Stimulated activated CD8-positive, alpha-beta memory T cell treated with anti-CD3 and anti-CD28 coated beads, Interleukin-2, amount 100 ng/mL, for 1 hour (primary cell): ENCODE measurements at places on chromosomes 5 and 9.

DNA sequence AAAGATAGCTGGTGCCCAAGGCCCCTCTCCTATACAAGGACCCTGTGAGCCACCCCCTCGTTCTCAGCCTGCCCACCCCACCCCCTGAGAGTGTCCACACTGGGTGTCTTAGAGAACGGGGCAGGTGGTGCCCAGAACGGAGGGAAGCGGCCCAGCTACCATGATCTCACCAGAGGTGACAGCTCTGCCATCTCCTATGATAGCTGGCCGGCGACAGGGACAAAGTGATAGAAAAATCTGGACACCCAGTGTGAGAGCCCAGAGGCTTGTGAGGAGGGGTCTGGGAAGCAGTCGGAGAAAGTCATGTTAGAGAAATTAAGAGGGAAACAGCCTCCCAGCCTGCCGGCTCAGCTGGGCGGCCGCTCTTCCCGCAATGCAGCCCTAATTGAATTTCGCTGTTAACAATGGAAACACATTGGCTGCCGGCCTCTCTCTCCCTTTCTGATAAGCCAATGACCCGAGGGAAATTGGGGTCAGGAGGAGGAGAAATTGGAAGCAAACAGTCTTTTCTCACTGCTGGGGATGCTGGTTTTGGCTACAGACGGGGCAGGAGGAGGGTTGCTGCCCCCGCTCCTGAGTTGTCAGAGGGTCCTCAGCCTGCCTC, 32.3 kb downstream of the HK3 start:
- no peak for DNase-seq

- DNase-seq, result no peak
These were observed 28.2 kb upstream of the CPLX2 start for GRCh38 chr5:175842951-175843793.

DNA sequence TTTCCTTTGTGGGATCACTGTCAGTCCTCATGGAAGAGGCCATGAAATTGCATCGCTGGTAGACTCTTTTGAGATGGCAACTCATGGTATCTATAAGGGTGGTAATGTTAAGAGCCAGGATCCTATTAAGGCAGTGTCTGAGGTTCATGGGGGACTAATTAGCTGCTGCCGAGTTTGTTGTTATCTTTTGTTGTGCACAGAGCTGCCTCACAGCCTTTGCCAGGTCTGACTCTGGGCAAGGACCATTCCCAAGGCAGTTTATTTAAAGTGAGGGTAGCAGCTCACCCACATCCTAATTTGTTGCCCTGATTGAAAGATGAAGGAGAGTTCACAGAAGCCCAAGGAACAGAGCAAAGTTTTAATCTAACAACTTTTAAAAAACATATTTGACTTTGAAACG, 7.9 kb downstream of the SMARCA2 start:
- no peak for DNase-seq

GRCh38 chr9:108345826-108346225, 510.0 kb downstream of the ACTL7B start:
- no peak for DNase-seq

DNA sequence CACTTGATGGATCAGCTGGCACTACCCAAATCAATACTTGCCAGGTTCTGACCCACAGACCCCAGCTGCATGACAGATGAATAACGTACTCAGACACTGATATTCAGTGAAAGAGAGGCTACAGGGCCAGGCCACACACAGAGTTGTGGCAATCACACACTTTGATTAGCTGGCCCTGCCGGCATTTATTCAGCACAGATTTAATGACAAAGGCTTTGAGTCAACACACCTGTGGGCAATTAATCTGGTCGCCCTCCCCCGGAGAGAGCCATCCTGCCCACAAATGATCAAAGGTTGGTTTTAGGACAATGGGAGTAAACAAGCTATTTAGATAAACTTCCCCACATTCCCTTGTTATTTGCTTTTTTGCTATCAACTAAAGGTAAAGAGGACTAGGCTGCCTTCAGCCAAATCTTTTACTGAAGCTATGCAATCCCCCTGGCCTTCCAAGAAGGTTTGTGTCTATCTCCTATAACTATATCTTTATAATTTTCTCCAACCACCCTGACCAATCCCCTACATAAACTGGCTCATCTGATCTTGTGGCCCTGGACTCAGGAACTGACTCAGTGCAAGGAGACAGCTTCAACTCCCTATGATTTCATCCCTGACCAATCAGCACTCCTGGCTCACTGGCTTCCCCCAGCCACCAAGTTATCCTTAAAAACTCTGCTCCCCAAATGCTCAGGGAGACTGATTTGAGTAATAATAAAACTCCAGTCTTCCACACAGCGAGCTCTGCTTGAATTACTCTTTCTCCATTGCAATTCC, 12.7 kb upstream of the TRIM32 start:
- no peak for DNase-seq

GRCh38 chr5:80116000-80116399, 80.9 kb downstream of the THBS4 start:
- DNase-seq, result no peak

DNA sequence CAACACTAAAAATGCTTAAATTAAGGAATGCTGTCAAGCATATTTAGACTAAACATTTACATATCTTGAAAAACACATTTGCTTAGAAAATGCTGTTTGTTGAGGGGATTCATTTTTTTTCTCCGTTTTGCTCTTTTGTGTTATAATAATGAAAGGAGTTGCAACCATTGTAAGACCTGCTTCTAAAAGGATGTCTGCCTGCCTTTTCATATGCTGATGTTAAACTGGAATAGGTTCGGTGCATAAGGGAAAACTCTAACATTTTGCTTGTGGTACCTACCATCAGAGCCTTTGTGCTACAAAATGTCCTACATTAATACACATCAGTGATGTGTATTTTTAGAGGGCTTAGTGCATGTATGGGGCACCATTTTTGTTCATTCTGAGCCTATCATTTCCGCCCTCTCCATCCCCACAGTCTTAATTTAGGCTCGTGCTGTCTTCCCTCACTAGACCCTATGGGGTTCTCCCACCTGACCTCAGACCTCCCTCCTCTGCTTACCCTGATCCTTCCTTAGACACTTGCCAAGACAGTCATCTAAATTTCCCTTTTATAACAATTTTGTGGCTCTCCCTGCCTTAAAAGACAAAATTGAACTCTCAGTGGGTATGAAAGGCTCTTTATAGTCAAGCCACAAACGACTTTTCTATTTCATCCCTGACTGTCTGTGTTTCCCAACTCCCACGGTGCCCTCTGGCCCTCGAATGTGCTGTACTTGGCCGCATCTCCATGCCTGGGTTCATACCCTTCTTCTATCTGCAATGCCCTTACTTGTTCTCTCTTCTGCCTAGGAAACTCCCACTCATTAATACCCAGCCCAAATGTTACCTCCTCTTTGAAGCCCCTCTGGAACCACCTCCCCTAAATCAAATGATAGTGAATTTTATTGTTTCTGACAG, 61.2 kb downstream of the CMYA5 start:
- DNase-seq, result no peak

DNA sequence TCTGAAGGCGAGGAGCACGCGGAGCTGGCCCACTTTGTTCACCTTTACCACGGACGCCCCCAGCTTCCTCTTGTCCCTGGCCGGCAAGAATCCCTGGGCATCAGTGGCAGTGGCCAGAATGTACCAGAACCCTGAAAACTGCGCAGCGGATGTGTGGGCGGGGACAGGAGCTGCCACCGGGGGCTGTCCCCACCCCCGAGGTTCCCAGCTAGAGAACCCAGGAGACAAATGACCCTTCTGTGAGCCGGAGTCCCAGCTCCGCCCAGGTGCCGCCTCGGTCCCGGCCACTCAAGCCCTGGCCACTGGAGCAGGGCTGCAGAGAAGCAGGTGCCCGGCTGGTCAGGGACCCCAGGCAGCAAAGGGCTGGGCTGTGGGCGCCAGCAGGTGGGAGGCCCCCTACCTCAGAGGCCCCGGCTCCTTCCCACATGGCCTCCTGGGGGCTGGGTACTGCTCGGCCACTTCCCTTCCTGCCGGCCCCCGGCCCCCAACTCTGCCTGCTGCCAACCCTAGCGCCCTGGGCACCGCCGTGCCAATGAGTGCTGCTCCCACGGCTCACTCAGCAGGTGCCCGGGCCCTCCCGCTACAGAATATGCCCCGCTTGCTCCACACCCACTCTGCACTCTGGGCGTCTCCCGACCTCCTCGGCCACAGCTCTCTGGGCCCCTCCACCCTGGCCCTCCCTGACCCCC, 713 bp downstream of the LCN10 start:
- no peak for DNase-seq

GRCh38 chr9:69580582-69581214, 91.5 kb downstream of the APBA1 start:
- no peak for DNase-seq

GRCh38 chr5:112977440-112977861, 853 bp downstream of the DCP2 start:
- no peak for DNase-seq

DNA sequence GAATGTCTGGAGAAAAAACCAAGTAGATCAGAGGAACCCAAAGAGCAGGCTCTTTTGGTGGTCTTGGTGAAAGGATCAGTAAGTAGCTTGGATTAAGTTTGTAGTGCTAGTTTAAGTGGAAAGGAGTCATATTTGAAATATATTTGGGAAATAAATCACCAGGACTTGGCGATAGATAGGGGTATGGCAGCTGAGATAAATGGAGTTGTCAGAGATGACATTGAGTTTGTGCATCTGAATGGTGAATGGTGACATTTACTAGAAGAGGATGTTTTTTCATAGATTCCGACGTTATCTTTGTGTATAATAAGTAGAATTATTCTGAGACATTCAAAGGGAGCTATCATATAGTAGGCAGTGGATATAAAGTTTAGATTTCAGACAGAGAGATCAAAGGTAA, 143.6 kb upstream of the RASGRF2 start:
- no peak for DNase-seq

- DNase-seq, result no peak
These were observed 154.1 kb downstream of the ADAMTS6 start for GRCh38 chr5:65327582-65327981.

- DNase-seq, result no peak
These were observed 157.0 kb upstream of the RAI14 start for GRCh38 chr5:34499001-34499734.

DNA sequence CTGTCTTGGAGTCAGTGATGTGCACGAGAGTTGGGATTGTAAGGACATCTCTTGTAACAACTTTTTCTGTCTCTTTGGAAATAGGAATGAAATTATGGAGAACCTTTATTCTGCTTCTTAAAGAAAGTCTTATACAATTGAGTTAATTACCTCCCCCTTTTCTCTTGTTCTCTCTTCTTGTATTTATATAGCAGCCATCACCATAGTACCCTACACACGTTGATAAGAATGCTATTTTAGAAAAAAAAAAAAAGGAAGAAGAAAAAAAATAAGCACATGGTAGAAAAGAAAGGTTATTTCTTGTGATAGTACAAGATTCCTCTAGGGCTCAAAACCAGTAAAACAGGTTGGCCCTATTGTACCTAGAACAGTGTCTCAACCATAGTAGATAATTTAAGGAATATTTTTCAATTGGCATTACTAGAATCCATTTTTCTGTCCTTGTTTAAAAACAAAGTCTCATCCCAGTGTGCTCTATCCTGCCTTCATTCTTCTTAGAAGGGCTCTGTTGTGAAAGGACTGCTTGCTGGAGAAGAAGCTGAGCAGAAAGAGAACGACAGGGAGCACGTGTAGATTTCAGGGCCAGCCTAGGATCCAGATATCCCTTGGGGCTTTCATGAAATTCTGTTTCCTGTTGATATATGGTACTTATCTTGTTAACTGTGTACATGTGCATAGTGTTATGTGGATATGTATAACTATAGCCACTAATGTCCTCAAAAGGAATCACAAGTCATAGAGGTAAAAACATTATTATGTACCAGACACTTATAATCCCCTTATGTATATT, 392.3 kb upstream of the MEF2C start:
- no peak for DNase-seq

DNA sequence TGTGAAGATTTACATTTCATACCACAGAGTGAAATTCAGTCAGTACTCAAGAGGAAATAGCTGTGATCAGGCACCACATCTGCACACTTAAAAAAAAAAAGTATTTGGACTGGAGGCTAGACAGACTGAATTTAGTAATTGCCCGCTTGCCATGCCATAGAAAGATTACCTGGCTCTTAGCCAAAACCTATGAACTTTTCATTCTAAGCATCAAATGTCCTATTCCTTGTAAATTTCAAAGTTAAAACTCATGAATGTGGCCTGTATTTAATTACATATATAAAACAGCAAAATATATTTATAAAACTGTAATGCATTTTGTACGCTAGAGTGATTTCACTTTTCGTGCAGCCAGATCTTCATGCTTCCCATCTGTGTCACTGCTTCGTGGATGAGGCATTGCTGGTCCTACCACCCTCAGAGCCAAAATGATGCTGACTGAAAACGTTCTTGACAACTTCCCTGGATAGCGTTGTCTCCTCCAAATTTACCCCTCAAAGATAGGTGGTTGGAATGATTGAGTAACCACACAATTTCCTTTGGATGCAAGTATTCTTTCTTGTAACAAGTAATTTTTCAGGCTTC, 447.9 kb upstream of the SGCD start:
- DNase-seq, result no peak

- no peak for DNase-seq
These were observed 18.1 kb downstream of the GRXCR2 start for GRCh38 chr5:145854651-145855258.

DNA sequence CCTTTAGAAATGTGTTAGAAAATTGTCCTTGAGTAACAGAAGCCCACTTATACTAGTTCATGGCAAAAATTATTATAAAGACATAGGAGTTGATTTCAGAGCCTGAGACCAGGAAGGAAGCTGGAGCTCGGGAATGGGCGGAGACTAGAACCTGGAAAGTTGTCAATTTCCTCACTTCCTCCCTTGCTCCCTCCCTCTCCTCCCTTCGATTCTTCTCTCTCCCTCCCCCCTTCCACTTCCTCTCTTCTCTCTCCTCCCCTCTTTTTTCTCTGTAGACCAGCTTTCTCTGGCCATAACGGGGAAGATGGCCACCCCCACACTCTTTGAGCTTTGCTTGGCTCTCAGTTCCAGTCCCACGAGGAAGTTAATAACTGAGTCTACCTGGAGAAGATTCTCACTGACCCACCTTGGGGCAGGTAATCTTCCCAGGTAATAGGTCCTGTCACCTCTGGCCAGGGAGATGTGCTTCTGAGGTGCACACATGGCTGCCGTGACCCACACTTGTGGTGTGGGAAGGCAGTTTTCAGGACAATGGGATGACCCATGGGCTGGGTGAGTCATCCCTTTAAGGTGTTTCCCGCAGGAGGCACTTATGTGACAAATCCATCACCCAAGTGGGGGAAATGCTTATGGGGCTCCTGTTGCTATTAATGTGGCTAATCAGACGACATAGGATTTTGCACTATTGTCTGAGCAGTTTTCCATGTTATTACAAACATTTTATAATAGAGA, 78.7 kb downstream of the HSPA4 start:
- no peak for DNase-seq

- DNase-seq, result no peak
These were observed 52.9 kb downstream of the TMC1 start for GRCh38 chr9:72574156-72574810.

DNA sequence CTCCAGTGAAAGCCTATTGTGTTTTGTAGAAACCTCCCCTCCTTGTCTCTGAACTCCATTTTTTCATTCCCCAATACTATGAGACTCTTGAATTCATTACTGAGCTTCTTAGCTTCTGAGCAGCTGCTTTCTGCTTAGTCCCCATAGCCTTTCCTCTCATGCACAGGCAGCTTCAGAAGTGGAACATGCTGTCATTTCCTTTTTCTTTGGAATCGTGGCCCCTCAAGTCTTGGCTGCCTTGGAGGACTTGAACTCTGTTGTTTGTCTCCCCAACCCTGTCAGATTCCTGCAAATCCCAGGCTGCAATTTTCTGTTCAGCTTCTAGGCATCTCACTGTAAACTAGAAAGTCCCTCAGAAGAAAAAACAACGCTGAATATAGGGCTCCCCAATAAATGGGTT, 268.5 kb downstream of the ARRDC3 start:
- no peak for DNase-seq

GRCh38 chr5:122179701-122180100, 50.4 kb downstream of the ZNF474 start:
- no peak for DNase-seq
